ENCODE measurements at places on chromosomes 12 and 14. TPM values are rescaled to one million over a fixed set of nuclear protein-coding genes. Genes with fewer than 3 reads are reported as not detected.

SERPINA10 gene
- 0.05 TPM for total RNA-seq

PAPLN gene
- total RNA-seq: 5.6 TPM

MYO1H gene
- total RNA-seq: not detected

LRRC10 gene
- not detected for total RNA-seq

Data from A549 treated with Hydrocortisone at 1 μM for 4 hours (cell line).